Right renal pelvis (tissue), 4 donors: ENCODE measurements at places on chromosomes 12 and 14.
A peak's percentile ranks its signal among the peaks of the same experiment; 100 is the strongest.

DNA sequence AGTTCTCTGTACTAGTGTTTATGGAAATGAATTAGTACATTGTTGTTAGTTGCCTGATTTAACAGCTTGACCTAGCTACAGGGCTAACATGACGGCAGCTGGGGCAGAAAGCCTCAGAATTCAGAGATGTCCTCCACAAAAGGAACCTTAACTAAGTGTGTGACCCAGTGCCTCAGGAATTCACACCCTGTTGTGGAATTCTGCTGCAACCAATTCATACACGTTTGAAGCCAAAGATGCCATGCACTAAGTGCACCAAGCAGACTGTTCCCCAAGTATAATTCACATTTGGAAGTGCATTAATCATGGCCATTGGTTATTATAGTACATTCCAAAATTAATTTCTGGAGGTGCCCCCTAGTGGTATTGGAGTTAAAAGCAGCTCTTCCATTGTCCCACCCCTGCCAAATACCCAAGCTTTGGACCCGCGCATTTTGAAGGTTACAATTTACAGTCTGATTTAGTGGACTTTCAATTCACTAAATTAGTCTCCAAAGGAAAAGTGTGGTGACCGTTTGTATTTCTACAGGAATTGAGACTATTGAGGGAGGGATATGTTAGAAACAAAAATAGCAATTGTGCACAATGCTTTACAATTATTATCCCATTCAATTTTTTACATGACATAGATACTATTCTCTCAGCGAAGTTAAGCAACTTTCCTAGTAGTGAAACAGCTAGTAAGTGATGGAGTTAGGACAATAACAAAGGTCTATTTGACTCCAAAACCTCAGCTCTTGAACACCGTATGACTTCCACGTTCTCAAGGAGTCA lies 85.9 kb downstream of the PAX9 start:
- no peak for DNase-seq

DNA sequence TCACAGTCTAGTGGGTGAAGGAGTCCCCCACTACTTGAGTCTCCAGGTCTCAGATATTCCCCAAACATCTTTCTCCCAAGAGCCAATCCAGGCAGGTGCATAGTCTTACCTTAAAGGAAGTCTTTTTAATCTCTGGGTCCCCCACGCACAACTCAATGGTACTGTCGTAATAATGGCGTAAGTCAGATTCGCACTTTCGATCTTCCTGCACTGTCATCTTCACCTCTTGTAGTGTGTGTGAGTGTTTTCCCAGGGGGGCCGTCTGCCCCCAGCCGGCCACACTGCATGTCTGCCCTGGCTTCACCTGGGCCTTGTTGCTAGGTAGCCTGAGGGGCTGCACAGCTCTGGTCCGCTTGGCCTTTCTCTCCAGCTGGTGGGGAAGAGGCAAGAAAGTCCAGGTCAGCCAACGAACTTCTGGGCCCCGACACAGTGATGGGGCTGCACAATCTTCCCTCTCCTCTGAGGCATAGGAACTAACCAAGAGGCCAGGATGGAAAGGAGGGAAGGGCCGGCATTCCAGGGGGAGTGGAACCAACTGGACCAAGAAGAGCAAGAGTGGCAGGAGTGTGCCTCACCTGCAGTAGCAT lies 2.1 kb downstream of the GZMB start:
- no peak for DNase-seq

GRCh38 chr14:22597771-22598098 lies 365 bp upstream of the ABHD4 start:
- DNase-seq: no peak

DNA sequence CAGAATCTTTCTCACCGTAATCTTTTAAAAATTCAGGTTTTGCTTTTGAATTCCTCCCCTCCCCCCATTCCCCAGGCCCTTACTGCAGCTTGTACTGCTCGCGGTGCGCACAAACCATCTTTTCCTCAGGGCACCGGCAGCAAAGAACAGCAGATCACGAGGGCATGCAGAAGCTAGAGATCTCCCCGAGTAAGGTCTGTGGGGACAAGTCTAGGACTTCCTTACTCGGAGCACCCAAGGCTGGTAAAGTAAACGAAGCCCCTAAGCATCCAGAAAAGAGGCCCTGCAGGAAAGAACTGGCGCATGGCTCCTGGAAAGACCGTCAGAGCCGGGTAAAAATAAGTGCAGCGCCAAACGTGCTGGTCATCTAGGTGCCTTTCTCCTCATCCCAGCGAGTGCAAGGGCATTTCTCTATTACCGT lies 727 bp downstream of the LDHB start:
- DNase-seq: peak; percentile 32

GRCh38 chr14:74531467-74531866 lies 37.9 kb downstream of the ISCA2 start:
- no peak for DNase-seq

- DNase-seq: no peak
Measured at GRCh38 chr12:121144416-121144914, 11.8 kb downstream of the P2RX7 start.

- no peak for DNase-seq
Measured at GRCh38 chr14:25848601-25849000, 749.2 kb downstream of the NOVA1 start.

GRCh38 chr12:79652521-79652920 lies 38.2 kb downstream of the PAWR start:
- DNase-seq: no peak

DNA sequence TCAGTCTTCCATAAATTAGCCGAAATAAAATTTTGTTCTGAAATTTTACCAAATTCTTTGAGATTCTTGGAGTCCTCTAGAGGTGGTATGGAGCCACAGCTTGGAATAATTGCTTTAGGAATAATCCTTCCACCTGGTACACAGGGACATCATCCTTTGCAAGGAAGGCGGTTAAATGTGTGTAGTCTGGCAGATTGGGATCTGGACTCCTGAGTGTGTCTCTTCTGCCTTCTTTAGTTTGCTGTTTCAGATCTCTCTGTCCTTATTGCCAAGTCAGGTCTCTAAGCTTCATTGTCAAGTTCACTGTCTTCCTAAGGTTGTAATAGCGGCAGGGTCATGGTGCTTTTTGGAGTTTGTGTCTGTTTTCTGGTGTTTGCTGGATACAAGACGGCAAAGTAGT lies 393.9 kb upstream of the RGS6 start:
- no peak for DNase-seq

DNA sequence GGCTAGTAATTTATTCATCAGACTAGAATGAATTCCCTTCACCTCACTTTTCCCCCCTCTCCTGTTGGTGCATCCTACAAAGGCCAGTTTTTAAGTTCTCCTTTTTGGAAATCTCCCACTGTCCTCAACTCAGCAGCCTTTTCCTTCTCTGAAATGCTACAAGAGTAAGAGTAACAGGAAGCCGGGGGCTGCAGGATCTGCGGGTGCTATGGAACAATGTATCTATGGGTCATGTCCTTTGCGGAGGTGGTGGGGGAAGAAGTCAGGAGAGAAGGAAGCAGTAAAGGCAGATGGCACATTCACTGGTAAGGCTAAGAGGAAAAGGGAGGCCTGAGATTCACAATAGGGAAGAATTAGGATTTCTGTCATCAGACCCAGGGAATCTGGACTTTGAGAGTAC lies 22.2 kb upstream of the TESC start:
- DNase-seq: no peak

- DNase-seq: no peak
Measured at GRCh38 chr14:90677484-90678050, 138.7 kb downstream of the TTC7B start.

GRCh38 chr14:28704153-28704552 lies 62.4 kb upstream of the FOXG1 start:
- no peak for DNase-seq

- DNase-seq: no peak
Measured at GRCh38 chr12:92136965-92137721, 8.5 kb downstream of the BTG1 start.

DNA sequence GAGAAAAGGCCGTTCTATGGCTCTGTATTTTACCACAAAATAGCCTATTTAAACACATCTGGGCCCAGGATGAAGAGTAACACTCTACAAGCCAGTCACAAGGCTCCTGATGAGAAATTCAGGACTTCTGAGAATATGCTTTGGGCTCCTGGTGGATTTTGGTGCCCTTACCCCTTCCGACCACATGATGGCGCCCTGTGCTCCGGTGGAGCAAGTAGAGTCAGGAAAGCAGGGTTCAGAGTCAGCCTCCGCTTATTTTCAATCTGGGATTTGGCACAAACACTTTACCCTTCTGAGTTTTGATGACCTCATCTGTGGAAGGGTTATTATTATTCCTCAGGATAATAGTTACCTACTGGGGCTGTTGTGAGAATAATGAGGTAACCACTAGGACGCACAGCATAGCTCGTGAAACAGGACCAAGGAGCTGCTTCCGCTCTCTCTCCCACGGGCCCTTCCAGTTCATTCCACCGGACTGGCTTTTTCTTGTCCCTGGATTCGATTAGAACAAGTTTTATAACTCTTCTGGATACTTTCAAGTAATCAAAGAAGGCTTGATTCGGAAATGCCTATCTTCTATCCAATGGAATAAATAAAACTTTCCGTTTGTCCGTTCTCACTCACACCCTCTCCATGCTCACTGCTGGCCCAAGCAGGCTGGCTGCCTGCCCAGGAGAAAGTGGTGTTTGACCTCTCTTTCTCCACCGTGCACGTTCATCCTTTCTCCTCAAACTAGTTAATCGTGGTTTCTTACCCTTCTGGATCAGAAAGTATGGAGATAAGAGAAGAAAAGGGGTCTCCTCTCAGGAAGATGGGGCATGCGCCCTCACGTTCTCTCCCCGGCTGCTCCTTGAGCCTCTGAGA lies 104.6 kb downstream of the GALC start:
- no peak for DNase-seq

DNA sequence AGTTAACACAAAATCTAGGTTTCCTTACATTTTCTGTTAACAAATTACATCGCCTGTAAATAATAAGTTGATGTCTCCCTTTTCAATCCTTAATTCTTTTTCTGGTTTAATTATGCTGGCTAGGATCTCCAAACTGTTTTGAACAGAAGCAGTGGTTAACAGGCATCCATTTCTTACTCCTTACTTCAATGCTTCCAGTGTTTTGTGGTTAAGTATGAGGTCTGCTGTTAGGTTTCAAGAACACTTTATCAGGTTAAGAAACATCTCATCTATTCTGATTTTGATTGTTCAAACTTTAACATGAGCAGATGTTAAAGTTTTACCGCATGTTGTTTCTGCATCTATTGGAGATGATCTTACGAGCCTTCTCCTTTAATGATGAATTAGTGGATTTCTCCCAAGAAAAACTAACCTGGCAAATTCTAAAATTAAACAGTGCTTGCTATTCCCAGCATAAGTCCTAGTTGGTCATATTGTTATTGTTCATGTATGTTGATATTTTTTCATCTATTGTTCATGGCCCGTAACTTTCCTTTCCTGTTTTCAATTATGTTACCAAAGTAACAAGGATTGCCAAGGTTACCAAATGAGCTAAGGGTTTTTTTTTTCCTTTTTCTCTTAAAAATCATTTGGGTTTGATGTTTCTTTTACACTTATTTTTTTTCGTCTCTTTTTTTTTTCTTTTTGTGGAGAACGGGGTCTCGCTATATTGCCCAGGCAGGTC lies 33.4 kb downstream of the POLE start:
- no peak for DNase-seq

DNA sequence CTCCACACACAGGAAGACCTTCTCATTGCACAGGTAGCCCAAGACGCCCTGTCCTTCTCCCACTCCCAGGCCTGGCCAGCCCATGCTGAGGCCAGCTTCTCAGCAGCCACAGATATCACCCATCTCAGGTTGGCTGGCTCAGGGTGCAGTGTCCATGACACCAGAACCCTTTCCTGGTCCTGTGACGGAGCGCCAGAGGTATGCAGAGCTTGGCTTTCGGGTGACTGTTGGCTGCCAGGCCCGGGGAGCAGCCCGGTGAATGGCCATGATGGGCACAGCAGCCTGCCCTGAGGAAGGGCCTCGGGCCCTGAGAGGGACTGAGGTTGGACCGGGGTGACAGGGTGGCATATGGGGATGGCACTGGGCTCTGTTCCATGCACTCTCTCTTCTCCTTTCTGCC lies 173.4 kb downstream of the TSPAN9 start:
- DNase-seq: no peak

GRCh38 chr14:82657186-82657675 lies 1123.6 kb upstream of the SEL1L start:
- DNase-seq: no peak

- peak; percentile 93 for DNase-seq
Measured at GRCh38 chr14:23365732-23366425, 907 bp upstream of the EFS start.

DNA sequence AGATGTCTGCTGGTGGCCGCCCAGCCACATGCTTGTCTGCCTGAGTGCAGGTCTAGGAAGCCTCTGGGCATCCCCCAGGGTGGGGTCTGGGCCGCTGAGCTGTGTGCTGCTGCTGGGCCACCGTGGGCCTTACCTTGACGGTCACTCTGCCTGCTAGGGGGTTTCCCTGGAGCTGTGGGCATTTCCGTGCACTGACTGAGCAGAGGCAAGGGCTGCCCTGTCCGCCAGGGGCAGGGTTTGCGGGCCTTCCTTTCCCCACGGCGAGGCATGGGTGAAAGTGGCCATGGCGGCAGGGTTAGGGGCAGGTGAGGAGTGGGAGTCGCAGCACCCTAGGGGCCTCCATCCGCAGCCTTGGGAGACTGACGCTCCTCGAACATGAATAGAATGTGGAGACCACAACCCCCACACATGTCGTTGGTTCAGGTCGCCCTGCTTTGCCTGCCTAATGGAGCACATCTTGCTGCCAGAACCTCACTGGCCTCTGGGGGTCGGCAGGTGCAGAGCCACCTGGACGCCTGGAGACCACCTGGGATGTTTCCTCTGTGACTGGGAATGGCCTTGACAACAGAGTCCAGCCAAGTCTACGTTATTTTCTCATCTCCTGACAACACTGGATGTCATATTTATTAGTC lies 2.5 kb downstream of the ZBTB42 start:
- DNase-seq: no peak

GRCh38 chr12:30836656-30837445 lies 82.1 kb upstream of the CAPRIN2 start:
- DNase-seq: no peak

GRCh38 chr14:54299410-54300363 lies 97.1 kb upstream of the CDKN3 start:
- no peak for DNase-seq

DNA sequence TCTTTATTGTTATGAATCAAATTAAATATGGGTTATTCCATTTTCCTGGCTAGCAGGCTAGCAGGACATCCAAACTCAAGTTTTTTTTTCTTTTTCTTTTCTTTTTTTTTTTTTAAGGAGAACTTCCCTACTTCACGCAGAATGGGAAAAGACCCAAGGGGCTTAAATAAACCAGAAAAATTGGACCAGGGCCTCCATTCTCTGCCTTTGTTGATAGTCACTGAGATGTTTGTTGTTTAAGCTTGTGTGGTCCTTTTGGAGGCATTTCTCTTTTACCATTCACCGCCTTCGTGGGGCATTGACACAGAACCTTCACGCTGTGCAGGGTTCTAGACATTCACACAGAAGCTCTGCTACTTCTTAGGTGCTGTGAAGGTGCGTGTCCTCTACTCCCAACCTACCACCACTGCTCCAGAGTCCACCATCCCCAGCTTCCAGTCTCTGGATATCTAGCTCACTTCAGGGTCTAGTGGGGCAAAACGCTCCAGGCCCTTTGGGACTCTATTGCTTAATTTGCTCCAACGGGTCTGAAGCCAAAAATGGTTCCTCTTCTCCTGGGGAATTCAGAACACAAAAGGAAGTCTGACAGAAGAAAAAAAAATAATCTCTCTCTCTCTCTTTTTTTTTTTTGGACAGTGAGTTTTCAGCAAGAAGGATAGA lies 301.3 kb downstream of the AEBP2 start:
- no peak for DNase-seq

GRCh38 chr14:94175011-94175745 lies 1.1 kb downstream of the PPP4R4 start:
- DNase-seq: no peak

- DNase-seq: no peak
Measured at GRCh38 chr12:113978080-113978479, 12.0 kb upstream of the RBM19 start.

GRCh38 chr14:68785534-68786490 lies 7.1 kb downstream of the ZFP36L1 start:
- DNase-seq: no peak
